ENCODE measurements at places on chromosomes 2 and 18.

DNA sequence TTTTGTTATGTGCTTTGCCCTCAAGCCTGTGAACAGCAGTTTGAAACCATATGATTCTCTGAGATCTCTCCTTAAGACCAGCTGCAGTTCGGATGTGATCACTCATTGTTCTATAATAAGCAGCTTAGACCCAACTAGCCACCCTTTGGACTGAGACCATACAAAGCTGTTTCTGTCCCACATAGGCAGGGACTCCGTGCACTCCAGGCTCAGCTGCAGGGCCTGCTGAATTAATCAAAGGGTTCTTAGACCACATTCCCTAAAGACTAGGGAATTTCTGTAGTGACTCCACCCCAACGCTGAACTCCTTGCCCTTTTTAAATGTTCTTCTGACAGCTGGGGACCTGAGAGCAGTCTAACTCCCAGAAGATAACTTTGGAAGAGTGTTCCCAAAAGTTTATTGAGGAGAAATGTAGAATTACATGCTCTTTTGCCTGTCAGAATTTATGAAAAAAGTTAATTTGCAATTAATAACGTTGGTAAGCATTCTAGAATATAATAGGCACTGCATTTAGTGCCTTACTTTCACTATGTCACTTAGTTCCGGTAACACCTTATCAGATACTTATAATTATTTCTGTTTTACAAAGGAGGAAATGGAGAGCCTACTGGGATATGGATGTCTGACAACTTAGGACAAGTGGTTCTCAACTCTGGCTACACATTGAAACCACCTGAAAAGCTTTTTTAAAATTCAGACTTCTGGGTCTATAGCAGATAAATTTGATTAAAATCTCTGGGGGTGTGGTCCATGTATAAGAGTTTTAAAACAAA is 42.3 kb downstream of the GULP1 start:
- peak; percentile 58 for DNase-seq

GRCh38 chr18:48153613-48154481 is 223.4 kb upstream of the SMAD2 start:
- DNase-seq = no peak

DNA sequence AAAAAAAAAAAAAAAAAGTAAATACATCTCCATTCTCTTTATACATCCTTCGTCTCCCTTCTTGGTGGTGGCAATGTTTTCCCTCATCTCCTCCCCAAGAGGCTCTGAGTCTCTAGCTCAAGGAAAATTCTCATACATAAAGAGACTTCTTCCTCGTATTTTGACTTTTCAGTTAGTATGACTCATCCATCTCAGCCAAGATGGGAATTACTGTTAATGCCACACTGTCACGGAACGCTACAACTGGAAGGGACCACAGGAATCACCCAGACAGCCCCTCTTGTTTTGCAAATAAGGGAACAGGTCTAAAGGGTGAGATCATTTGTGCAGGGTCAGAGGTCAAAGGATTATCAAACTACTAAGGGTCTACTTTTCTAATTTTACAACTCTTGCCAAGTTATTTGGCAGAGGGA is 19.5 kb downstream of the NFE2L2 start:
- no peak for DNase-seq

DNA sequence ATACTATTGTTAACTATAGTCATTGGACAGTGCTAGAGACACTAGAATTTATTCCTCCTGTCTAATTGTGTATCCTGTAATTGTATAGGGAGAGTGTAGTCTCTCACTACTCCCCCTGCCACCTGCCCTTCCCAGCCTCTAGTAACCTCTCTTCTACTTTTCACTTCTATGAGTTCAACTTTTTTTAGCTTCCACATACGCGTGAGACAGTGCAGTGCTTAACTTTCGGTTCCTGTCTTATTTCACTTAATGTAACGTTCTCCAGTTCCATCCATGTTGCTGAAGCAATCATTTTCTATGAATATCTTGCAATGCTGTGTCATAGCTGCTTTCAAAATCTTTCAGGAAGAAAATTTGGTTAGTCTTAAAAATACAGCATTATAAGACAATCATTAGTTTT is 22.8 kb upstream of the RUFY4 start:
- DNase-seq = peak; percentile 71

DNA sequence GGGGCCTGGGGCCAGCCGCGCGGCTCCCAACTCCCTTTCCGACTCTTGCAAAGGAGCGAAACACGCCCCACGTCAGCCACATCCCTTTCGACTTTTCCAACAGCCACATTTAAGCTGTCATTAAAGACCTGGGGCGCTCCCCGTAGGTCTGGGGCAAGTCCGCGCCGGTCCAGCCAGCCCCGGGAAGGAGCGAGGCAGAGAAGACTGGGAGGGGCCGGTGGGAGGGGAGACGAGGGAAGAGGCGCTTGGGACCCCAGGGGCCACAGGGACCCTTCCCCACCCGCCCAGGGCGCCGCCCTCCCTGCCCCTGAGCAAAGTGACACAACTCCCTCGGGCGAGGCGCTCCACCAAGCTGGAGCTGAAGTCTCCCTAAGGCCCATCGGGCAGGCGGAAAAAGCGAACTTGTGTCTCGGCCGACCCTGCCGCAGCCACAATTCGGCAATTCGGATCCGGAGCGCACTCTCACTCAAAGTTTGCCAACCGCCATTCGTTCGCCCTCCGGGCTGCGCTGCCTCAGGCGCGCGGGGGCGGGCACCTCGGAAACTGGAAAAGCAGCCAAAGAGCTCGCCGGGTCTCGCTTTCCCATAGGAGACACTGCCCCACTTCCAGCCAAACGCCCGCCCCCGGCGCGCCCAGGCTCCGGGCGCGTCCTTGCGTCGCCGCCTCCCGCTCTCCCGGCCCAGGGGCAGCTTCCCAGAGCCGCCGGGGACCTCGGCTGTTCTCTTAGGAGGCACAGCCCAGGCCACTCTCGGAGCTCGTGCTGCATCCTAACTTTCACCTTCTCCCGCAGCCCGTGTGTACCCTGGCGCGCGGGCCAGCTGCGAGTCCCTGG is 1.1 kb upstream of the KCTD1 start:
- DNase-seq = no peak

DNA sequence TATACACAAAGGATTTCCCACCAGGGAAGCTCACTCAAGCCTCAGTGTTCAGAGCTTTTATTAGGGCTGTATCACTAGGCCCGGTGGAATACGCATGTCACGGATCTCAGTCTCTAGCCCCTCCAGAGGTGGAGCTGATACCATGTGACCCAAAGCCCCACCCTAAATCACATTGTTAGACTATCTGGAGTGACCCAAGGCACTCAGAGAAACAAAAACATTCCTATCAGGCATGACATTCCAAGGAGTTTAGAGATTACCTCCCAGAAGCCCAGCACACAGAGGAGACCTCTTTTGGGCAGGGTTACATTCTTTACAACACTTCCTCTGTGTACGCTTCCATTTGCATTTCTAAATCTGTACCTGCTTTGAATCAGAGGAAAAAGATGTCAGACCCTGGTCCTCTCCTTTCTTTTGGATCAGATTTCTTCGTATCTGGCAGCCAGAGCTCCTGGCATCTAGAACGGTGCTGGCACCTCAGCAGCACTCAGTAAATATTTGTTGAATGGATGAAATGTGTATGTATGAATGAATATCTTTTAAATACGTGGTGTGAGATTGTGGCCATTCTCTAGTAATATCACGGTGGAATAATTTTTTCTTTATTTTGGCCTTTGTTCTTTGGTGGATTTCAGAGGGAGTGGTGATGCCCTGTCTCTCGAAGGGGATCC is 37.7 kb upstream of the SMAD2 start:
- no peak for DNase-seq

- no peak for DNase-seq
Observed at GRCh38 chr2:15950088-15950952, 10.0 kb downstream of the MYCN start.

- no peak for DNase-seq
Observed at GRCh38 chr18:39037925-39038324, 1472.3 kb upstream of the CELF4 start.

- DNase-seq = no peak
Observed at GRCh38 chr2:106540886-106541285, 53.7 kb downstream of the CD8B2 start.

DNA sequence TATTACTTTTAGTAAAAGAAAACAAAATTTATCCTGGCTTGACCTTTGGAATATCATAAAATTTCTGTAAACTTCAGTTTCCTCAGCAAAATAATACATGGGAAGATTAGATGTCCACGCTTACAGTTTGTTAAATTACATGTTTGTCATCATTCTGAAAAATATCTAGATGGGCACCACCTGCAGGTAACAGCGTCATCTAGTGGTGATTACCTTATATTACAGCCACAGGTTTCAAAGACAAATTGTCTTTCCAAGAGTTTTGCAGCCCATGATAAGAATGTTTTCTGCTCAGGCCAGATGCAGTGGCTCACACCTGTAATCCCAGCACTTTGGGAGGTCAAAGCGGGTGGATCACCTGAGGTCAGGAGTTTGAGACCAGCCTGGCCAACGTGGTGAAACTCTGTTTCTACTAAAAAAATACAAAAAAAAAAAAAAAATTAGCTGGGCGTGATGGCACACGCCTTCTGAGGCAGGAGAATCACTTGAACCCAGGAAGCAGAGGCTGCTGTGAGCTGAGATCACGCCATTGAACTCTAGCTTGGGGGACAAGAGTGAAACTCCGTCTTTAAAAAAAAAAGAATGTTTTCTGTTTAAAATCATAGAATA is 96.3 kb upstream of the RASGRP3 start:
- DNase-seq = no peak

DNA sequence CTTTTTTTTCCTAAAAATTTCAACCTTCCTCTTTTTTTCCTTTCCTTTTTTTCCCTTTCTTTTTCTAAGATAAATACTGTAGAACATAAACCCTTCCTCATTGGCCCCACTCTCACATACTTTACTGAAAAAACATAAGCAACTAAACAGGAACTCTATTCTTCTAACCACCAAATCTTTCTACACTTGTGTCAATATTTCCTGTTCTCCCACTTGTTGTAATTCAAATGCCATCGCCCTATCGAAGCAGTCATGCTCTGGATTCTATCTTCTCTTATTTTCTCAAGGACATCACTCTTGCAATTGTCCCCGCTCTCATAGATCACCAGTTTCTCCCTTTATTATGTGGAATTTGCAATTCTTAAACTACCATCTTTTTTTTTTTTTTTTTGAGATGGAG is 20.2 kb upstream of the SSB start:
- DNase-seq = no peak

- no peak for DNase-seq
Observed at GRCh38 chr18:54881229-54881768, 53.0 kb downstream of the RAB27B start.

DNA sequence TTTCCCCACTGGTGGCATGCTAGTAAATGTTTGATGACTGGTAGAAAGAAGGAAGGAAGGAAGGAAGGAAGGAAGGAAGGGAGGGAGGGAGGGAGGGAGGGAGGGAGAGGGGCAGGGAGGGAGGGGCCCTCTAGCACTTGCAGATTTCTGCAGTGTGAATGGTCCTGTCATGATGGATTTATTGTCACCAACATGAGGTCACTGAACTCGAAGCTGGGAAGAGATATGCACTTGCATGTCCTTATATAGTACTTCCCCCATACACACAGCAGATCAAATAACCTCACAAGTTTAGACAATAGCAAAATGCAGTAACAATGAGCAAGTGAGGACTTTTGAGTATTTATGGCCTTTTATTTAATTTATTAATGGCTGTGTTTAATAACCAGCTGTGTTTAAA is 44.5 kb upstream of the CXCR4 start:
- DNase-seq = no peak

- DNase-seq = no peak
Observed at GRCh38 chr18:52340406-52341102, 557 bp downstream of the DCC start.

- DNase-seq = no peak
Observed at GRCh38 chr18:10927286-10927992, 221.9 kb downstream of the PIEZO2 start.

DNA sequence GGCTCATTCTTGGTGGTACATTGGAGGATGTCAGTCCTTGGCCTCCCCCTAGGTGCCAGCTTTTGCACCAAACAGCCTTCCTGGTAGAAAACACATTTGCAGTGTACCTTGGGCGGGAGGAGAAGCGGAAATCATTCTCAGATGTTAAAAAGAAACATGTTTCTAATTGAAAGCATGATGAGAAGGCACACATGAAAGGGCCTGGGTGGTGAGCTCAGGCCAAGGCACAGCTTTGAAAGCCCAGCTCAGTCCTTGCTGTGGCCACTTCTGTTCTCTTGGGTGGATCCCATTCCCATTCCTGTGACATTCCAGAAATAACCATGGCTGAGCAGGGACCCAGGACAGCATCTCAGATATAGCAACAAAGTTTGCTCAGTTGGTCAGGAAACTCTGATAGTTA is 71.5 kb downstream of the LTBP1 start:
- DNase-seq = no peak

- no peak for DNase-seq
Observed at GRCh38 chr18:48363175-48363574, 46.0 kb downstream of the ZBTB7C start.

DNA sequence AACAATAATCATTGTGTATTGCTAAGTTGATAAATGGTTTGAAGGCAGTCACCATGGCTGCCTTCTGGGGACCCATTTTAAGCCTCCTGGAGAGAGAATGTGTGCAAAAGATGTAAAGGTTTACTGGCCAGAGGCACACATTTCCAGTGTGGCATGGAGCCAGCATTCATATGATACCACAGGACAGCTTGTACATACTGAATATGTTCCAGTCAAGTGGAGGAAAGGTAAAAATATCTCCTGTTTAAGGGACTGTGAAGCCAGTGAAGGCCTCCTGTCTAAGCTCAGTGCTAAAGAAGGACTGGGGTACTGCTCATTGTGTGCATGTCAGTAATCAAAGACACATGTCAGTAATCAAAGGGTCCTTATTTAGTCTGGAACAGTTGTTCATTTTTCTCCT is 119.2 kb downstream of the BABAM2 start:
- no peak for DNase-seq

GRCh38 chr2:105796791-105797190 is 52.1 kb downstream of the NCK2 start:
- DNase-seq = no peak

DNA sequence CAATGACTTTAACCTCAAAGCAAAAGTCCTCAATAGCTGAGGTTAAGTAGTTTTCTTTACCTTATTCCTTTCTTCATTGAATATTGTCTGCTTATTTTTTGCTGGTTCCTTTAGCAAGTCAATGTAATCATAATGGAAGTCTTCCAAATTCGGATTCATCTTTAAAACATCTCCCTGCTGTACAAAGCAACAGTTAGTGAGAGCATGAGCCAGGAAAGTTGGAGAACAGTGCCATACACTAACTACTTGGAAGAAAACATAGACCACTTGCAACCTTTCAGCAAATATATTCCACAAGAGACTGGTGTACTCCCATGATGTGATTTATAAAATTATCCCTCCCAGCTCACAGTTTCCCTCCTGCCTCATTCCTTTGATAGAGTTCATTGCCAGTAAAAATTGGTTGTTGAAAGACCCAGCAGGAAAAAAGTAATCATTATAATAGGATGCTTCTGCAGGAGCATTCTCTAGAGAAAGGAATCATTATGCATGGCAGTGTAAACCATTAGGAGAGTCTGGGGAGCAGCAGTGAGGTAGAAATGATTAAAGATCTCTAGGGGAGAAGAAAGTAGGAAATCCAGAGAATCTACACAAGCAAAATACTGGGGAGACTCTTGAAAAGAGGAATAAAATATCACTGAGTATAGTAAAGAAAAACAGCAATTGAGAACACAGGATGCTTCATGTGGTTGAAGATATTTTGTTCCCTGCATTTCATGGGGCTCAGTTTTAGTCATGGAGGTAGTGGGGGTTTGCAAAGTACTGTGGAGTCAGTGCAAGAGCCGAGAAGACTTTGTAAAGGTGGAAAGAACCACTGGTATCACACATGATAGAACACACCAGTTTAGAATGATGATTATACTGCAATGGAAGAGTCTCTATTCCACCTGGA is 38.6 kb upstream of the TTN start:
- DNase-seq = no peak

- DNase-seq = no peak
Observed at GRCh38 chr2:3491716-3492474, 27.4 kb downstream of the ADI1 start.

GRCh38 chr2:38178556-38179419 is 102.8 kb upstream of the CYP1B1 start:
- DNase-seq = peak; percentile 79
